ENCODE measurements at places on chromosomes 3 and 15.

GRCh38 chr15:57015897-57016296, 97.5 kb downstream of the TCF12 start:
- DNase-seq = no peak

DNA sequence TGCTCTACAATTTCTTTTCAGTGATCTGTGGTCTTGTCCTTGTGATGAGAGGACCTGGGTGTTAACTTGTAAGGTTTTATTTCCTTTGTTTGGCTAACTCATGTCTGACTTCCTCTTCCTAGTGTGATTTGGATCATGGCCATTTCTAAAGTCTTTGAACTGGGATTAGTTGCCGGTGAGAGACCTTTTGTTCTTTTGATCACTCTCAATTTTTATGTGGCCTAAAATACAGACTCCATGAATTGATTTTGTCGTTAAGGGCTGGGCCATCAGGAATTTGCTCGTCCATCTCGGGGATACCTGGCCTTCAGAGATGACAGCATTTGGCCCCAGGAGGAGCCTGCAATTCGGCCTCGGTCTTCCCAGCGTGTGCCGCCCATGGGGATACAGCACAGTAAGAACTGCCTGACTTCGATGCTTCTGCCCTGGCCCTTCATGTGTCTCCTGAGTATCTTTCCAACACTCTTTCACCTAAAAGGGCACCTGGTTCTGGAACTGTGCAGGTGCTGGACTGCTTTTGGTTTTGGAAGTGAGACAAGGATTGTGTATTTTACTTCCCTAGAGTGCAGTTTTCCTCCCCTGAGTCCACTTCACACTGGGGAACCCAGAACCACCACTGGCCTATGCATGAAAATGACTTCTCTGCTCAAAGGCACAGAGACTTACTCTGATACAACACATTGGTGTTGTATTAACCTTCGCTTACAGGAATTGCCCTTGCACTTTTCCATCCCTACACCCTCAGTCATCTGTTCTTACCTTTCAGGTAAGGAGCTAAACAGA, 13.1 kb upstream of the LRRC2 start:
- no peak for DNase-seq

DNA sequence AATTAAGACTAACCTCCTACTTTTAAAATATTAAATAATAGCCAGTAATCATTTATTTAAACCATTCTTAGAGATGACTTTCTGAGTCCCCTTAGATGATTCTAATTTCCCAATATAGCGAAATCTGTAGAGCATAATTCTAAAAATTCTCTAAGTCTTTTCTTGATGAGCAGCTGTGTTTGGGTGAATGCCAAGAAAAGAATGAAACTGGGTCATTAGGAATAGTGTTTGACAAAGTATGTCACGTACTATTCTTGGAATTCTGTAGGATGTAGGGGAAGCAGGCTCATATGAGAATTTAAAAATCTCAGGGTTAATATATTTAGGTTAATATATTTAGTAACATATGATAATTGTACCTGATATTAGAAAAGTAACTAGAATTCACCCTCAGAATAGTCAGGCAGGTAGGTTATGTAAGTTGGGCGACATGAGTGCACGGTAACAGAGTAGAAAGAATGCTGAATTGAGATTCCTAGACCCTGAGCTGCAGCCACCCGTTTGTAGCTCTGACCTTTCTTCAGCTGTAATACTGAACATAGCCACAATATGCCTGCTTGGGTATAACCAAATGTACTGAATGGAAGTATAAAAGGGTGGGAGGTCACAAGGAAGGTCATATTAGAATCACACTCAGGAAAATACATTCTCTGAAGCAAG, 524.3 kb downstream of the UNC13C start:
- DNase-seq = no peak

DNA sequence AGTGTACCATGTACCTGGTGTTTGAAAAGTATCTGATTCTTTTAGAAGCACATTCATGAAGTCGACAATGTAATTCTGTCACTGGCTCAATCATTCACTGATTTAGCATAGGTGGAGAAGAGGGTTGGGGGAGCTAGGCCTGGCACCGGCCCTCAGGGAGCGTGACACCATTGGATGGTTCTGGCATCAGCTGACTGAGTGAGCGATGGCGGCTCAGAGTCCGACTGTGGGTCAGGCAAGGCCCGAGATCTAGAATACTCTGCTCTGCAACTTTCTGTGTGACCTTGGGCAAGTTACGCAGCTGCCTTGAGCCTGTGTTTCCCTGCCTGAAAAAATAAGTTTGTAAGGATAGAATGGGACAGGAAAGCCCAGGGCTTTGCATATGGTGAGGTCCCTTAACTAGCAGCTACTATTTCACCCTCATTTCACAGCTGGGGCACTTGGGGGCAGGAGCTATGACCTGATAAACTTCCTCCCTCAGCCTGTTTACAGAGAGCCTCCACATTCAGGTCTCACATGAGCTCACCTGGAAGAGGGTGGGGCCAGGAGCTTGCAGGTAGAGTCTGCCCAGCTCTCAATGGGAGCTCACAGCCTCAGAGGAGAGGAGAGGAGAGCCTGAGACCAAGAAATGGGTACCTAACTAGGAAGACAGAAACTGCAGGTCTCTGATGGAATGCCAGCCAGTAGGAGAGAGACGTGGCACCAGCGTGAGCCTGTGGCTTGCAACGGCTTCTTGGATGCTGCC, 153.7 kb upstream of the TLE3 start:
- no peak for DNase-seq

DNA sequence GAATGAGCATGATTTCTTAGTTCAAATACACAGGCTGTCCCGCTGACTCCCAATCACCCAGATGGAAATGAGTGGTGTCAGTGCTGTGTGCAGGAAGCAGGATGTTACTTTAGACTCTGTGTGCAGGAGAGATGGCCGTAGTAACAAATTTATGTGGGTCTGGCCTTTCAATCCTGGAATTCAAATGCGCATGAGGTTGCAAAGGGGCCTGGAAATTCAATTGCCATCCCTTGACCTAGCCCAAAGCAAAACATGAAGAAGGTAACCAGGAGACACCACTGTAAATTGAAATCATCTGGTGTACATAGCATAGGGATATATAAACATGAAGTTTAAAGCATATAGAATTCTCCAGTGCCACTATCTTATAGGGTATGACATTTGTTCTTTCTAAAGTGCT, 33.2 kb downstream of the GREM1 start:
- DNase-seq = no peak

Data from H54 (cell line).